Transverse colon (tissue), 4 donors: ENCODE measurements at places on chromosomes 12 and 14. TPM values are rescaled to one million over a fixed set of nuclear protein-coding genes. Genes with fewer than 3 reads are reported as not detected.

DNA sequence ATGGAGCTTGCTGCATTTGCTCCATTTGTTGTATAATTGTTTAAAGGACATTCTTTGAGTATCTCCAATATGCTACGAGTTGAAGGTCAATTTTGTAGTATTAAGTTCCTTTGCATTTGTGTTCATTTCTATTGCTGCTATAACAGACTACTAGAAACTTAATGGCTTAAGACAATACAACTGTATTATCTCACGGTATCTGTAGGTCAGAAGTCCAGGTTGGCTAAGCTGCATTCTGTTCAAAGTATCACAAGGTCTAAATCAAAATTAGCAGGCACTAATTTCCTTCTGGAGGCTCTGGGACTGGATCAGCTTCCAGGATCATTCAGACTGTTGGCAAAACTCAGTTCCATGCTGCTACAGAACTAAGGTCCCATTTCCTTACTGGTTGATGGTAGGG is 340.6 kb downstream of the GXYLT1 start:
- no peak overlapping the region for H3K27ac ChIP-seq
- no peak overlapping the region for H3K4me3 ChIP-seq
- no peak for DNase-seq
- H3K4me1 ChIP-seq, result no peaks in the 10 kb centered on the region
- H3K36me3 ChIP-seq, result no peaks in the 10 kb centered on the region

DNA sequence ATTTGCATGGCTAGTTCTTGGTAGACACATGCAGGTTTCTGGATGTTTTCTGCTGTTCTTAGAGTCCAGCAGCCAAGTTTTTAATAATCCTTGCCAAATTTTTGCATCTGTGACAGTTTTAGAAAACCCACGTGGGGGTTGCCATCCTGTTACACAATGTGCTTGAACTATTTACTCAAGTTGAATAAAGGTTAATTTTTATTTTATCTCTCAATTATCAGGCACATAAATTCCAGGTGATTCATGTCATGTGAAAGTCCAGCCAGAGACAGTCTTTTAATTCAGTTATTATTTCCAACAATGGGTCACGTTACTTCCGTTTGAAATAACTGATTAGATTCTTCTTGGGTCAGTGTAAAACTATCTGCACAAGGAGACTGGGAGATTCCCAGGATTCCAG is 15.7 kb downstream of the MYRFL start:
- no peak overlapping the region for H3K27ac ChIP-seq
- H3K36me3 ChIP-seq, result no peaks in the 10 kb centered on the region
- peaks cover 11% of the 10 kb centered on the region for H3K4me1 ChIP-seq
- H3K4me3 ChIP-seq, result no peak overlapping the region
- H3K27me3 ChIP-seq, result no peaks in the 10 kb centered on the region

DNA sequence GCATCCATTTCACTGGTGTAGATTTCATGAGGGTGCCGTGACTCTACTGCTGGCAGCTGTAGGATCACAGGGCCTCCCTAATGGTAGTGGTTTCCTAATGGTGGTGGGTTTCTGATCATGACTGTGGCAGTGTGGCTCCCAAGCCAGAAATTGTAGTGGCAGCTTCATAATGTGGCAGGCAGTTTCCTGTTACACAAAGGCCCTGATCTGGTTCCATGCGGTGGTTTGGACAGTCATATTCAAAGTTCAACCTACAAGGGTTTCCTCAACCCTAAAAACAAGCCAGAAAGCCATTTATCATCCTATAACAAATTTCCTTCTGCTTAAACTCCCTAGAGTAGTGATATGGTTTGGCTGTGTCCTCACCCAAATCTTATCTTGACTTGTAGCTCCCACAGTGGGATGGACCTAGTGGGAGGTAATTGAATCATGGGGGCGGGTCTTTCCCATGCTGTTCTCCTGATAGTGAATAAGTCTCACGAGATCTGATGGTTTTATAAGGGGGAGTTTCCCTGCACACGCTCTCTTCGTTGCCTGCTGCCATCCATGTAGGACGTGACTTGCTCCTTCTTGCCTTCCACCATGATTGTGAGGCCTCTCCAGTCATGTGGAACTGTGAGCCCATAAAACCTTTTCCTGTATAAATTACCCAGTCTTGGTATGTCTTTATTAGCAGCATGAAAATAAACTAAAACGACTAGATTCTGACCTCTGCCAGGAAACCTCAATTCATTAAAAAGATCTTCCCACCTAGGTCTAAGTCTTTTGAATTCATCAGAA is 257.1 kb downstream of the EFCAB11 start:
- no peaks in the 10 kb centered on the region for H3K36me3 ChIP-seq
- H3K4me3 ChIP-seq, result no peak overlapping the region
- H3K27me3 ChIP-seq, result no peaks in the 10 kb centered on the region
- DNase-seq, result no peak
- H3K4me1 ChIP-seq, result peaks cover 8% of the 10 kb centered on the region
- no peak overlapping the region for H3K27ac ChIP-seq

- no peak overlapping the region for H3K27ac ChIP-seq
- no peaks in the 10 kb centered on the region for H3K36me3 ChIP-seq
- DNase-seq, result no peak
- no peaks in the 10 kb centered on the region for H3K27me3 ChIP-seq
- no peaks in the 10 kb centered on the region for H3K4me1 ChIP-seq
Measured at GRCh38 chr12:103442182-103442555, 53.6 kb downstream of the C12orf42 start.

DNA sequence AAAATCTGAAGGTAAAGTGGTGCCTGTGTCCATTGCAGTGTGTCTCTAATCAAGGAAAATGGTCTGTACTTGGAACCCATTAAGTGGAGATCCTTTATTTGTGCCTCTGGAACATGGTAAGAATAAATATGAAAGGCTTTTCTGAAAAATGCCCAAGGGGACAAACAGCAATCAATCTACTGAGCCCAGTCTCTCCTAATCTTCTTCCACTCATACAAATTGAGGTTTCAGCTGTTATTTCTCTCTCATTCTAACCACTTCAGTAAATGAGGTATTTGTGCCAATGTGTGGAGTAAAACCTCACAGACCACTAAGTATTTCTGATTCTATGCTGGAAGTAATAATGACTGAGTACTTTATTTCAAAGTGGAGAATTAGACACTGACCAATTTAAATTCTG is 82.3 kb upstream of the ST8SIA1 start:
- peaks cover 13% of the 10 kb centered on the region for H3K4me1 ChIP-seq
- DNase-seq, result no peak
- no peak overlapping the region for H3K27ac ChIP-seq
- H3K4me3 ChIP-seq, result no peak overlapping the region
- no peaks in the 10 kb centered on the region for H3K27me3 ChIP-seq

RIMBP2 gene
- 2.9 TPM for total RNA-seq
